ENCODE measurements at places on chromosomes 1 and 21.

DNA sequence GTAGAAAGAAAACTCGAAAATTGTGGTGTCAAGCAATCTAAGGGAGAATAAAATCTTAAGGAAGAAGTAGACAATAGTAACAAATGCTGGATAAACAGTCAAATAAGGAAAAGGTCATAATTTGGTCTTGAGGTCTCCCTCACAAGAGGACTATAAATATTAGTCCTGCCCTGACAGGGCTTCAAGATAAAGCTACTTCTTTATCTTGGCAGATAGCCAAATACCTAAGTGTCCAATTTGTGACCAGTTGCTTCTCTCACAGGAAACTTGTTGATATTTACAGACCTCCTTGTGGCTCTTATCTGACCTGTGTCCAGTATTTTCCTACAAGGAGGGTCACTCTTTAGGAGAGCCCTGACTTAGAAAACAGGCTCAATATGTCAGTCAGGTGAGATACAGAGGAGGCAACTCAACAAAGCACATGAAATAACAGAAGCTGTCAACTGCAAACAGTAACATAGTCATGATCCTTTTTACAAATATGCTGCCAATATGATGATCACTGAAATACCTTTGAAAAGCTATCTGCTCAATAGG is 88.8 kb downstream of the TNNI3K start:
- no peak overlapping the region for H3K27ac ChIP-seq
- DNase-seq = no peak
- H3K36me3 ChIP-seq = no peaks in the 10 kb centered on the region
- H3K4me1 ChIP-seq = no peaks in the 10 kb centered on the region
- no peak overlapping the region for H3K4me3 ChIP-seq

DNA sequence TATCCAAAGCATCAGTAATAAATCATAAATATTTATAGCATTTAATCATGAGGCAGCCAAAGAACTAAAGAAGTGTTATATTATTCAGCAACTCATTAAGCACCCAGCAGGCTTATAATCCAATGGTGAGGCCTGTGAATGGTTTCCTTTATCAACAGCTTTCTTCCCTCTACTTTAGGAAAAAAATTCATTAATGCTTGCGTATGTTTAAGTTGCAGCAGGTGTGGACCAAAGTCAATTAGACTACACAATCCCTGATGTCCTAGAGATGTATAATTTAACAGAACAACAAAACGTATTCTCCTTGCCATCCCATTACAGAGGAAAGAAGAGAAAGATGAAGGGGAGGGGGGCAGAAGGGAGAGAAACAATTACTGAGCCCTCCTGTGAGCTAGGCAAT is 87.7 kb upstream of the MAGI3 start:
- H3K4me1 ChIP-seq = no peaks in the 10 kb centered on the region
- H3K27ac ChIP-seq = no peak overlapping the region
- no peaks in the 10 kb centered on the region for H3K36me3 ChIP-seq

- H3K4me3 ChIP-seq = no peak overlapping the region
- H3K27me3 ChIP-seq = no peaks in the 10 kb centered on the region
Measured at GRCh38 chr1:31707711-31708110, 3.9 kb upstream of the COL16A1 start.

GRCh38 chr1:178243119-178243518 is 149.2 kb downstream of the RASAL2 start:
- no peaks in the 10 kb centered on the region for H3K36me3 ChIP-seq
- DNase-seq = no peak
- H3K27ac ChIP-seq = no peak overlapping the region
- H3K4me1 ChIP-seq = no peaks in the 10 kb centered on the region
- H3K4me3 ChIP-seq = no peak overlapping the region
- H3K27me3 ChIP-seq = no peaks in the 10 kb centered on the region

GRCh38 chr1:97063532-97063931 is 341.9 kb downstream of the PTBP2 start:
- no peak overlapping the region for H3K4me3 ChIP-seq
- H3K36me3 ChIP-seq = no peaks in the 10 kb centered on the region
- no peak for DNase-seq
- no peaks in the 10 kb centered on the region for H3K27me3 ChIP-seq

DNA sequence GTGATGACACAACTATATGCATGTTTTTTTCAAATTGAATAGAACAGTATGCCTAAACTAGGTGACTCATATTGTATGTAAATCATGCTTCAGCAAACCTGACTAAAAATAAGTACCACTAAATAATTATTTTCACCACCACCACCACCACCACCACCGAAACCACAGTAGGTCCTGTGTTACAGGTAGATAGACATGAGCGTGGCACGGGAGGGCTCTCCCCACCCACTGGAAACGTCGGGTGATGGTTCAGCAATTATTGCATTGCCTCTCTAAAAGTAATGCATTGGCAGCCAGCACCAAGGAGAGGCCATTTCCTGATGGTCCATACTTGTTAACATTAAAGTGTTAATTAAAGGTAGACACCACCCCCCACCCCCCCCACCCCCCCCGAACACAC is 297.0 kb upstream of the NCAM2 start:
- H3K4me1 ChIP-seq = no peaks in the 10 kb centered on the region
- no peak overlapping the region for H3K4me3 ChIP-seq
- H3K27me3 ChIP-seq = no peaks in the 10 kb centered on the region
- no peaks in the 10 kb centered on the region for H3K36me3 ChIP-seq

- no peak overlapping the region for H3K27ac ChIP-seq
- no peaks in the 10 kb centered on the region for H3K27me3 ChIP-seq
- DNase-seq = no peak
- H3K4me1 ChIP-seq = no peaks in the 10 kb centered on the region
Measured at GRCh38 chr1:207810606-207811295, 58.9 kb downstream of the CD46 start.

- H3K27me3 ChIP-seq = no peaks in the 10 kb centered on the region
- no peak overlapping the region for H3K27ac ChIP-seq
- no peaks in the 10 kb centered on the region for H3K4me1 ChIP-seq
- no peaks in the 10 kb centered on the region for H3K36me3 ChIP-seq
Measured at GRCh38 chr1:218362418-218363076, 17.4 kb downstream of the TGFB2 start.

DNA sequence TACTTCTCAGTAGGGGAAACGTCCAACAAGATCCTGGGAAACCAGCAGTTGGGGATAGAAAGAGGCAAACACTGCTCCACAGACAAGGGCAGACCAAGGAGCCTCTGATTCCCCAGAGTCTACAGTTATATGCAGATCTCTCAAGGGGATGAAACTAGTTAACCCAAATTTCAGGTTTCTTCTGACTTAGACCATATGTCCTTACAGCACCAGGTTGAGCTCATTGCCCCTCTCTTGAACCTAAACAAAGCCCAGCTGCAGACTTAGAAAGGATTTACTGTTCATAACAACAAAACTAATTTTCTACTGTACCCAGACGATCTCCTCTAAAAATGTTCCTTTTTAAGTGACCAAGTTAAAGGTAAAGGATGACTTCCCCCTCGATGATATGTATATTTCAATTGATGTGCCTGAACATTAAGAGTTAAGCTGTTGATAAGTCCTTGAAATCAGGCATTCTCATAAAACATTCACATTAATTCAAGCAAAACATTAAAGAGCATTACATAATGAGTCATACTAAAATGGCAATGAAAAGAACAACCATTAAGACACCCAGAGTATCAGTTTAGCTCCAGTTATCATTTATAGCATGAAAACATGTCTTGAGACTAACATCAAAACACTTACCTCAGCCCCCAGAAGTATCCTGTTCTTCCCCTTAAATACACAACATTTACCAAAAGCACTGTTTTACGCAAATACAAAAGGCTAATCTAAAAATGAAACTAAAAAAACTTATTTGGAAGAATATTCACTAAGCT is 24.1 kb downstream of the SMYD3 start:
- DNase-seq = no peak
- no peaks in the 10 kb centered on the region for H3K4me1 ChIP-seq
- H3K27me3 ChIP-seq = no peaks in the 10 kb centered on the region
- H3K27ac ChIP-seq = no peak overlapping the region

DNA sequence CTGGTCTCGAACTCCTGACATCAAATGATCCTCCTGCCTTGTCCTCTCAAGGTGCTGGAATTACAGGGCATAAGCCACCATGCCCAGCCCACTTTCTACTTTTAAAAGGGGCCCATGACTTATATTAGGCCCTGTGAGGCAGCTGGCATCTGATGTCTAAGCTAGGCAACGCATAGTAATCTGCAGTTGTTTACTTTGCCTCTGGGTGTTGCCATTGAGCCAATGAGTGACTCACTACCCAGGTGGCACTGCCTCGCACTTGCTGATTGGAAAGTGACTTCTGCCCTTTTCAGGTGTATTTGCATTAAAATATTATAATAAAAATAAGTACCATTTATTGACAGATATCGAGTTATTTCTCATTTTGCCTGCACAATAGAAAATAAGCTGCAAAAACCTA is 84.9 kb downstream of the KIF14 start:
- H3K27ac ChIP-seq = no peak overlapping the region
- no peak overlapping the region for H3K4me3 ChIP-seq
- no peaks in the 10 kb centered on the region for H3K27me3 ChIP-seq

GRCh38 chr1:67194209-67194863 is 28.1 kb downstream of the IL23R start:
- H3K27me3 ChIP-seq = no peaks in the 10 kb centered on the region
- DNase-seq = peak; percentile 16
- no peaks in the 10 kb centered on the region for H3K4me1 ChIP-seq
- H3K27ac ChIP-seq = no peak overlapping the region

- no peaks in the 10 kb centered on the region for H3K4me1 ChIP-seq
- H3K36me3 ChIP-seq = no peaks in the 10 kb centered on the region
- no peak overlapping the region for H3K4me3 ChIP-seq
- H3K27ac ChIP-seq = no peak overlapping the region
- no peaks in the 10 kb centered on the region for H3K27me3 ChIP-seq
Measured at GRCh38 chr1:27755286-27755685, 17.7 kb upstream of the STX12 start.

DNA sequence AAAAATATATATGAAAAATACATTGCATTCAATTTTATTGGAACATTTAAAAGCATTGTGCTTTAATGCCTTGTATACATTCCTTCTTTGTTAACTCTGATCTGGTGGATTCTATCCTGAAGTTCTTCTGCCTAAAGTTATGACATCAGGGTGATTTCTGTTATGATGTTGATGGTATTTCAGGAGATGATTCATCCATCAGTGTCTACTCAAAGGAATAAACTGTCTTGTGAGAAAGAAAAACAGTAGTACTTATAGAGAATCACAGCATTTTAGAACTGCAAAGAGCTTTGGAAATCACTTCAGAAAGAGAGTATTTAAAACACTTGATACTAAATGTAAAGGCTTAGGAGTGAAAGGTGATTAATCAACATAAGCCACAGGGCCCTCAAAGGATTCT is 155.7 kb downstream of the PTPRC start:
- no peaks in the 10 kb centered on the region for H3K36me3 ChIP-seq
- DNase-seq = no peak
- H3K4me1 ChIP-seq = no peaks in the 10 kb centered on the region
- H3K4me3 ChIP-seq = no peak overlapping the region
- H3K27me3 ChIP-seq = no peaks in the 10 kb centered on the region

DNA sequence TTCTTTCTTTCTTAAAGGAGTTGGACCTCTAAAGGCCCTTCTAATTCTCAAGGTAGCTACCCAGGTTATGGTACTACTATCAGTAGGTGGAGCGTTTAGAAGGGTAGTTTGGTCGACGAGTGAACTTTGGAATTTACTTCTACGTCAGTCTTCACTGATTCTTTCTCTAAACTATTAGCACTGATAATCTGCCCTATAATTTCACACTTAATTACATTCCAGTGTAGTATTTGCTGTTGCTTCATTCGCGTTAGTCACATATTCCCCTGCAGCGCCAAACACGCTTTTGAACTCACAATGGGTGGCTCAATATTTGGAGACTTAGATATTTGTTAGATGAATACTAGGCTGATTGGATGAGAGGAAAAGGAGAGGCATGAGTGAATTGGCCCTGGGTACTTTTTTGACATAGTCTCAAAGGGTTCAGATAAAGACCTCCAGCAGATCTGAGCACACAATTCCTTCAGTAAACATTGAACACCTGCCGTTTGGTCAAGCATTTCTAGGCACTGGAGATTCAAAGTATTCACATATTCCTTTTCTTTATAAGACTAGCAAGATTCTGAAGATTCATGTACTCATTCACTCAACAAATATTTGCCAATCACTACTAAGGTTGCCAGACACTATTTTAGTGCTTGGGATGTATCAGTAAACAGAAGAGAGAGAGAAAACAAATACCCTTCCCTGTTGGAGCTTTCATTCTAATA is 929 bp upstream of the FOXJ3 start:
- peak overlapping the region; percentile 78 for H3K4me3 ChIP-seq
- H3K36me3 ChIP-seq = no peaks in the 10 kb centered on the region
- peak overlapping the region; percentile 61 for H3K27ac ChIP-seq
- H3K4me1 ChIP-seq = peaks cover 8% of the 10 kb centered on the region

GRCh38 chr1:61670016-61670415 is 54.9 kb downstream of the TM2D1 start:
- no peaks in the 10 kb centered on the region for H3K36me3 ChIP-seq
- H3K27ac ChIP-seq = no peak overlapping the region
- no peak for DNase-seq
- no peak overlapping the region for H3K4me3 ChIP-seq
- no peaks in the 10 kb centered on the region for H3K27me3 ChIP-seq
- H3K4me1 ChIP-seq = no peaks in the 10 kb centered on the region

DNA sequence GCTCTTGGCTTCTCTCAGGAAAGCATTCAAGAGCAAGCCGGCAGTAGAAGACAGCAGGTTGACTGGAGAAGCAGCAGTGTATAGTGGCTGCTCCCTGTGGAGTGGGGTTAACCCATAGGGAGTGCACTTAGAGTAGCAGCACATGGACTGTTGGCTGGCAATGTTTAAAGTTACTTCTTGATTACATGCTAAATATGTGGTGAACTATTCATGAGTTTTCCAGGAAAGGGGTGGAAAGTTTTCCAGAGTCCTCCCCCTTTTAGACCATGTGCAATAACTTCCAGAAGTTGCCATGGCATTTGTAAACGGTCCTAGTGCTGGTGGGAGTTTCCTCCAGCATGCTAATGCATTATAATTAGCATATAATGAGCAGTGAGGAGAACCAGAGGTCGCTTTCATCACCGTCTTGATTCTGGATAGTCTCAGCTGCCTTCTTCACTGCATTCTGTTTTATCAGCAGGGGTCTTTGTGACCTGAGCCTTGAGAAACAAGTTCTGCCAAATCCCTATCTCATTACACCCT is 131.8 kb downstream of the CCDC185 start:
- H3K27ac ChIP-seq = no peak overlapping the region
- DNase-seq = peak; percentile 47
- H3K36me3 ChIP-seq = no peaks in the 10 kb centered on the region
- H3K27me3 ChIP-seq = no peaks in the 10 kb centered on the region
- no peak overlapping the region for H3K4me3 ChIP-seq

- H3K36me3 ChIP-seq = no peaks in the 10 kb centered on the region
- no peaks in the 10 kb centered on the region for H3K27me3 ChIP-seq
- DNase-seq = peak; percentile 72
- H3K27ac ChIP-seq = no peak overlapping the region
Measured at GRCh38 chr1:28437924-28438699, 67.7 kb upstream of the RCC1 start.

All from mesendoderm (in vitro differentiated cells).